ENCODE measurements at places on chromosomes 2 and 18. TPM values are rescaled to one million over a fixed set of nuclear protein-coding genes. Genes with fewer than 3 reads are reported as not detected.

The RMDN2 gene
- 1.5 TPM for total RNA-seq

The PRKCE gene
- total RNA-seq, result 13.8 TPM

The SNED1 gene
- total RNA-seq, result 0.34 TPM

The LINC00305 gene
- total RNA-seq, result not detected

The LCT gene
- total RNA-seq, result 0.11 TPM

The PAX3 gene
- total RNA-seq, result not detected

The KIF1A gene
- total RNA-seq, result 2.1 TPM

The KIAA2012 gene
- not detected for total RNA-seq

The NIFK gene
- total RNA-seq, result 157 TPM

The TSHZ1 gene
- total RNA-seq, result 17.2 TPM

The MOGAT1 gene
- total RNA-seq, result not detected

The IAH1 gene
- 65.8 TPM for total RNA-seq

The STAM2 gene
- total RNA-seq, result 12.2 TPM

The ACOXL gene
- total RNA-seq, result not detected

The ADRA2B gene
- 0.47 TPM for total RNA-seq

The REEP1 gene
- total RNA-seq, result 0.59 TPM

The POTEJ gene
- total RNA-seq, result not detected

The TMEM182 gene
- 7.4 TPM for total RNA-seq

The PROKR1 gene
- total RNA-seq, result not detected

The CEBPZOS gene
- 46.9 TPM for total RNA-seq

The TCF7L1 gene
- total RNA-seq, result not detected

The OSR1 gene
- total RNA-seq, result not detected

The TTN gene
- 9.2 TPM for total RNA-seq

The RBKS gene
- total RNA-seq, result 1.5 TPM

The GDF7 gene
- 0.07 TPM for total RNA-seq

The PRKAG3 gene
- not detected for total RNA-seq

The CLIP4 gene
- total RNA-seq, result 27.7 TPM

The DLGAP1 gene
- not detected for total RNA-seq

The OTOS gene
- not detected for total RNA-seq

The WNT6 gene
- total RNA-seq, result not detected

The GAD1 gene
- total RNA-seq, result 1.9 TPM

The KCNIP3 gene
- not detected for total RNA-seq

The ALK gene
- not detected for total RNA-seq

The ZNF385B gene
- total RNA-seq, result not detected

The RNF103 gene
- 11.9 TPM for total RNA-seq

The PDE1A gene
- not detected for total RNA-seq

The GALNT3 gene
- 5.3 TPM for total RNA-seq

The CBLN2 gene
- total RNA-seq, result not detected

The ACMSD gene
- total RNA-seq, result not detected

The KCNF1 gene
- not detected for total RNA-seq

The GBX2 gene
- total RNA-seq, result not detected

The EMILIN1 gene
- 0.78 TPM for total RNA-seq

The EFHD1 gene
- total RNA-seq, result 2.4 TPM

The C2orf81 gene
- 2.1 TPM for total RNA-seq

The FBXO48 gene
- total RNA-seq, result 2.1 TPM

The TFCP2L1 gene
- not detected for total RNA-seq

The MDH1B gene
- total RNA-seq, result 0.36 TPM

The SLC5A7 gene
- total RNA-seq, result not detected

The SAG gene
- total RNA-seq, result 0.05 TPM

The PPP1CB gene
- 185 TPM for total RNA-seq

All from activated naive CD4-positive, alpha-beta T cell treated with anti-CD3 and anti-CD28 coated beads, Interleukin-2, amount 50 U/mL, for 72 hours (primary cell).